Sciatic nerve (tissue), 2 donors: ENCODE measurements at places on chromosomes 4 and X.

GRCh38 chr4:84394386-84394785 lies 104.7 kb downstream of the NKX6-1 start:
- no peak for DNase-seq

- DNase-seq = peak; percentile 76
These were observed 83.5 kb downstream of the LNX1 start for GRCh38 chr4:53507671-53508286.

- DNase-seq = no peak
These were observed 19.1 kb upstream of the ART3 start for GRCh38 chr4:76055421-76055820.

DNA sequence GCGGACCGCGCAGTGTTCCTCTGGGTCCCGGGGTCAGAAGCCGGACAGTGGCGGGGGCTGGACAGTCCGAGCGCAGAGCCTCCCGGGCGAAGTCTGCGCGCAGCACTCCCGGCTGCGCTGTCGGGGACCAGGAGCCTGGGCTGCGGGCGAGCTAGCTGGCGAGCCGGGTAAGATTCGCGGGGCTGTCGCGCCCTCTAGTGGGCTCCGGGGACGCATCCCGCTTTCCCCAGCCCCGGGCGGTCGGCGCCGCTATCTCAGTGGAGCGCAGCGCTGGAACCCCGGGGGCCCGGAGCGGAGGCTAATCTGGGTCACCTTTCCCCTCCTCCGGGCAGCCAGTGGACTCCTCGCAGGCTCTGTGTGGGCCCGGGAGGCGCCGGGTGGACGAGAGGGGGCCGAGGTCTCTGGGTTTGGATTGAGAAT lies 4.2 kb downstream of the PDGFRA start:
- DNase-seq = peak; percentile 93

DNA sequence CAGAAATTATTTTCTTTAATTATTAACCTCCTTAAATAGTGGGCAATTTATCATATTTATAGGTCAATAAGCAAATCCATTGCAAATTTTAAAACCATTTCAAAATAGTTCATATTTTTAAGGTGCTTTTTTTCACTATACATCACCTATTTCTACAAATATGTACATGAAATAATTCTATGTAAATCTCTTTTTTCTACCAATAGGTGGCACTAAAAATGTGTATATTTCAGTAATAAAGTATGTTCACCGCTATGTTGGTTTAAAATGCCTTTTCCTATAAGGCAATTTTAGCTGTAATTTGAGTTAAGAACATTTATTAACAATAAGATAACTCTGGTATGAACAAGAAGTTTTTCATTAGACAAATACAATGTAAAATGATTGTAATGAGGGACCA lies 672.2 kb downstream of the KCTD8 start:
- DNase-seq = no peak

- DNase-seq = no peak
These were observed 593.7 kb upstream of the BOD1L1 start for GRCh38 chr4:14221176-14221575.
